ENCODE measurements at places on chromosomes 3 and 15. TPM values are rescaled to one million over a fixed set of nuclear protein-coding genes. Genes with fewer than 3 reads are reported as not detected.
A peak's percentile ranks its signal among the peaks of the same experiment; 100 is the strongest.

MST1R gene
- total RNA-seq = 29.6 TPM

SLCO2A1 gene
- 169 TPM for total RNA-seq

DNA sequence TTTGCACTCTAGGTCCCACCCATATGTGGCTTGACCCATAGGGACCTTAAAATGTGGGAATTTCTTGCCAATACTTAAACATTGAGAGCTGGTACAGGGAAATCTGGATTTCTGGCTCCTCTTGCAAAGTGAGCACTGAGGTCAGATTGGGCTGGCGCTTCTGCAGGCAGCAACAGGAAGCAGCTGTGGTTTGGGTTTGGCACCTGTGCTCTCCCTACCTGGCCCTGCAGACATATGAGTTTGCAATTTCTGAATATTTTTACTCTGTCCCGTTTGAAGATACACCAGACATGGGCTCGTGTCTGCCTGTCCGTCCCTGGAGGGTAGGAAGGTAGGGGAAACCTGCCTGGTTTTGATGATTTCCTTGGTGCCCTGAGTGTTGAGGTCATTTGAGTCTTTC, 74.8 kb upstream of the SEC13 start:
- DNase-seq = no peak

GRCh38 chr3:143291836-143292447, 172.4 kb downstream of the CHST2 start:
- no peak for DNase-seq

DNA sequence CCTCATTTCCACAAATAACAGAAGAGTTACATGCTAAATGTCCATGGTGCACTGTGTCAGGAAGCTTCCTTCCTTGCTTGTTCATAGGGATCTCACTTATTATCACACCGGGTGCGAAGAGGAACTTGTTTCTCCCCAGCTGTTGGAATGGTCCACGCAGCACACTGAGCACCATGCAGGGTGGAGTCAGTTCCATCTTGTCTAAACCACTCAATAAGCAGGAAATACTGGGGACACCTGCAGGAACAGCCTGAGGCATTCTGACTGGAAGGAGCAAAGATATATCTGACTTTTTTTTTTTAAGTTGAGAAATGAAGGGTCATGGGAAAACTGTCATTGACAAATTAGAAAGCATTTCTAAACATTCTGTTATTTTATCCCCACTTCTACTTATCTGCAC, 70.0 kb upstream of the WDR72 start:
- DNase-seq = no peak

- DNase-seq = peak; percentile 75
Observed at GRCh38 chr3:177050501-177051237, 146.6 kb downstream of the TBL1XR1 start.

- no peak for DNase-seq
Observed at GRCh38 chr3:49711489-49711888, 8.0 kb downstream of the AMIGO3 start.

- DNase-seq = no peak
Observed at GRCh38 chr3:70856414-70857162, 544.1 kb upstream of the MDFIC2 start.

GRCh38 chr15:70433586-70434324, 329.6 kb downstream of the UACA start:
- DNase-seq = no peak
